ENCODE measurements at places on chromosomes 1 and 21.
A peak's percentile ranks its signal among the peaks of the same experiment; 100 is the strongest.

DNA sequence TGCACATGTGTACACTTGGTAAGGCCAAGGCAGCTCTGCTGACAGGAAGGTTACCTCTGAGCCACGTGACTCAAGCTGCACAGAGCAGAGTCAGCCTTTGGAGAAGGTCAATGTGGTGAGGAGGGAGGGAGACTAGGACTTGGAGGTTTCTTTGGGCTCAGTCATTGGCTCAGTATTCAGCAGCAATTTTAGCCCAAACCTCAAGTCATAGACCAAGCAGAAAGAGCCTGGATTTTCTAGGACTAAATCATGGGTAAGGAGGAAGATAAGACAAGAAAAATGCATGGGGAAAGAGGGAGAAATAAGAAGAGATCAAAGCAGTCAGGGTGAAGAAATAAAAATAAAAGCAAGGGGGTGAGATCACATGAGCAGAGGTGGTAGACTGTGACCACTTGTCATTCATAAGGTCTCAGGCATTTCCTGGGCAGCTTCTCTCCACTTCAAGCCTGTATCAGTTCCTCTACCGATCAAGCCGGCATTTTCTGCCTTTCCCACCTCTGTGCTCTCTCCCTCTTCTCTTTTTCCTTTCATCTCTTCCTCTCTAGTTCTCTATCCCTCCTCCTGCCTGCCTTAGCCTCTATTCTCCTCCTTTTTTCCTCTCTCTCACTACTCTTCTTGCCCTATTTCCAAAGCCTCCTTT lies 51.7 kb upstream of the DUSP10 start:
- no peak for DNase-seq

- DNase-seq: no peak
Measured at GRCh38 chr1:232090816-232091215, 464.2 kb downstream of the DISC1 start.

- DNase-seq: no peak
Measured at GRCh38 chr1:24022581-24023361, 42.6 kb upstream of the SRSF10 start.

- peak; percentile 80 for DNase-seq
Measured at GRCh38 chr1:20574686-20575540, 14.0 kb upstream of the CDA start.

GRCh38 chr1:189409774-189410173 lies 1067.9 kb downstream of the BRINP3 start:
- DNase-seq: no peak

- no peak for DNase-seq
Measured at GRCh38 chr1:28233264-28233606, 406 bp upstream of the DNAJC8 start.

- no peak for DNase-seq
Measured at GRCh38 chr1:221405146-221405545, 336.7 kb downstream of the DUSP10 start.

DNA sequence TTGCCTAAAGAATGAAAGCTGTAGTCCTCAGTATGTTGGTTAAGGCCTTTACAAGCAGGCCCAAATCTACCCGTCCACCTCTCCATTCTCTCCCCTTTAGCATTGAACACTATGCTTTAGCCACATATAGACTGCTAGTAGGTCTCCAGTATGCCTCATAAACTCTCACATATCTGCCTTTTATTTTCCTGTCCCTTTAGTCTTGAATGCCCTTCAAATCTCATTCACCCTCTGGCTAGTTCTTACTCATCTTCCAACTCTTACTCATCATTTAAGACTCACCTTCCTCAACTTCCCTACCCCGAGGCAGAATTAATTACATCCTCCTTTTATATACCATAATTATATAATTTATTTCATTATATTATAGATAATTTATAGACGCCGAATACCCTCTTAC lies 78.7 kb upstream of the TSPAN2 start:
- DNase-seq: no peak

DNA sequence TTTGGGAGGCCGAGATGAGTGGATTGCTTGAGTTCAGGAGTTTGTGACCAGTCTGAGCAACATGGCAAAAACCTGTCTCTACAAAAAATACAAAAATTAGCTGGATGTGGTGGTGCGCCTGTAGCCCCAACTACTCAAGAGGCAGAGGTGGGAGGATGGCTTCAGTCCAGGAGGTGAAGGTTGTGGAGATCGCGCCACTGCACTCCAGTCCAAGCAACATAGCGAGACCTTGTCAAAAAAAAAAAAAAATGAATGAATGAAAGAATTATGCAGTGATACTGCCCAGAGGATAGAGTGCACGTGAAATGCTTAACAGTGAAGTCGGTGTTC lies 429 bp upstream of the DPH2 start:
- no peak for DNase-seq

- DNase-seq: no peak
Measured at GRCh38 chr1:147292012-147292411, 49.5 kb downstream of the CHD1L start.

DNA sequence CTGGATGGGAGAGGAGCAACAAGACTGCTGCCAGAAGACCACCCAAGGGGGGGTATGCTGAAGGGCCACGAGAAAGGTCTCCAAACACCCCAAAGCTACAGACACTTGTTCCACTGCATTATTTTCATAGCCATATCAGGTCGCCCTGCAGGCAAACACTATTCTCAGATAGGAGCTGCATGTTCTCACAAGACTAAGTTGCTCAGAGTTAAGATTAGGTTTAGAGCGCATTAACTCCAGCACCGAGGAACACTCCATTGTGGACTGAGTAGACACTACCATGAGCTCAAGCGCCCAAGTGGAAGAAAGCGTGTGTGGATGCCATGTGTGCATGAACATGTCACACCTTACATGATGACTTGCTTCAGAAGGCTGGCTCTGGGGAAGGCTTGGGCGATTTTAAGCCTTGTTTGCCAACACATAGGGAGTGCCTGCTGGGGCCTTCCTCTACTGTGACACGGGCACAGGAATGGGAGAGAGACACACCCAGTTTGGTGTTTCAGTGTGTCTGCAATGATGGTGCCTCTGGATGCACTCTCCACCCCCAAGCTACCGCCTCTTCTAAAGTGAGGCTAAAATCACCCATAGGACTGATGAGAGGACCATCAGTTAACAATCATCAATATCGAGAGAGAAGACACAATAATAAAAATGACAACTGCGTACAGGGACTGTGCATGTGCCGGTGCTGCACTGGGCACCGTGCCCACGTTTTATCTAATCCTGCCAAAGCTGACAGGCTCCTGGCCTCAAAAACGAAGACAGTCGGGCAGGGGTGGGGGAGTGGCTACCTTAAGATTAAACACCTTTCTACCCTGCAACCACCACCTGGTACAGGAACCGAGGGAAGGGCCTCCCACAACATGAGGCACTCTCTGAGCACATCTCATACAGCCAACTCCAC lies 34.9 kb downstream of the SSBP3 start:
- DNase-seq: no peak

- no peak for DNase-seq
Measured at GRCh38 chr1:54318246-54318814, 87.9 kb downstream of the SSBP3 start.

DNA sequence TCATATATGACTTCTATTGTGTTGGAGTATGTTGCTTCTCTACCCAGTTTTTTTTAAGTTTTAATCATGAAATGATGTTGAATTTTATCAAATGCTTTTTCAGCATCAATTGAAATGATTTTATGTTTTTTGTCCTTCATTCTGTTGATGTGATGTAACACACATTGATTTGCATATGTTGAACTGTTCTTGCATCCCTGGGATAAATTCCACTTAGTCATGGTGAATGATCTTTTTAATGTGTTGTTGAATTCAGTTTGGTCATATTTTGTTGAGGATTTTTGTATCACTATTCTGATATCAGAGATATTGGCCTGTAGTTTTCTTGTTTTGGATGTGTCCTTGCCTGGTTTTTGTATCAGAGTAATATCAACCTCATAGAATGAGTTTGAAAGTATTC lies 46.6 kb upstream of the CD55 start:
- no peak for DNase-seq

- DNase-seq: no peak
Measured at GRCh38 chr1:222995236-222995580, 147.8 kb downstream of the TLR5 start.

DNA sequence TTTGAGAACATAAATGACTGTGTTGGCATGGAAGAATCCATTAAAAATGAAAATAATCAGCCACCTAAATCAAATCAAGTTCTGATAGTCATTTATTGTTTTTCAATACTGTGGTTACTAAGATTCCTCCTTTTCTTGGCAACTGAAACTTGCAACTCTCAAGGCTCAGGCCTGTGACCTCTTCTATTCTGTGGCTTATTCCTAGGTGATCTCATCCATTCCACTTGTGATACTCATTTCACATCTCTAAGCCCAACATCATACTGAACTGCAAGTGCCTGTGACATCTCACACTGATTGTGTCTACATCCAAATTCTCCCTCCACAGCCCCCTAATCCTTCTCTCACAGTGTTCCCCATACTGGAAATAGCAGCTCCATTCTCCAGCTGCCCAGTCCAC lies 4.8 kb upstream of the ST6GALNAC5 start:
- no peak for DNase-seq

- no peak for DNase-seq
Measured at GRCh38 chr1:68624233-68624632, 127.4 kb upstream of the DEPDC1 start.

DNA sequence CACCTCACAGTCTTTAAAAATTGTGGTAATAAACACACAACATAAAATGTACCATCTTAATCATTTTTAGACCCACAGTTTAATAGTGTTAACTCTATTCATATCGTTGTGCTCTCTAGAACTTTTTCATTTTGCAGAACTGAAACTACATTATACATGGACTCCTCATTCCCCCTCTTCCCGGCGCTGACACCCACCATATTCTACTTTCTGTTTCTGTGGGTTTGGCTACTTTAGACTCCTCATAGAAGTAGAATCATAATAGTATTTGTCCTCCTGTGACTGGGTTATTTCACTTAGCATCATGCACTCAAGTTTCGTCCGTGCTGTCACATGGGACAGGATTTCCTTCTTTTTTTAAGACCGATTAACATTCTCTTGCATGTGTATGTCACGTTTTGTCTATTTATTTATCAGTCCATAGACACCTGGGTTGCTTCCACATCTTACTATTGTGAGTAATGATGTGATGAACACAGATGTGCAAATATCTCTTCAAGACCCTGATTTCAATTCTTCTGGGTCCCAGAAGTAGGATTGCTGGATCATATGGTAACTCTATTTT lies 62.9 kb upstream of the TMPRSS2 start:
- DNase-seq: no peak

GRCh38 chr1:53393325-53393792 lies 65.5 kb upstream of the LRP8 start:
- DNase-seq: peak; percentile 60

DNA sequence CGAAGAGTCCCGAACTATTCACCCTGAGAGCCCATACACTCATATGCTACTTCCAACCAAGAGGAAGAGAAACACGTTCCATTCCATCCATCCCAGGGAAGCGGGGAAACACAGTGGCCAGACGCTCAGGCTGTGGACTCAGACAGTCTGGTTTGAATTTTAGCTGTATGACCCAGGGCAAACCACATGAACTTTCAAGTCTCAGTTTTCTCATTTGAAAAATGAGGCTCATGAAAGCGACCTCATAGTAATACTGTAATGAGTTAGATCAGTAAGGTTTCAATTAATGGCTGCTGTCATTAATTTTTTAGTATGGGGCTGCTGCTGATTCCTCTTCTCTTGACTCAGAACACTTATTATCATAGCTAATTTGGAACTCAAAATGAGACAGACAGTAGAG lies 1.5 kb downstream of the FCRL4 start:
- no peak for DNase-seq

- peak; percentile 49 for DNase-seq
Measured at GRCh38 chr1:31027693-31028526, 37.6 kb downstream of the PUM1 start.

DNA sequence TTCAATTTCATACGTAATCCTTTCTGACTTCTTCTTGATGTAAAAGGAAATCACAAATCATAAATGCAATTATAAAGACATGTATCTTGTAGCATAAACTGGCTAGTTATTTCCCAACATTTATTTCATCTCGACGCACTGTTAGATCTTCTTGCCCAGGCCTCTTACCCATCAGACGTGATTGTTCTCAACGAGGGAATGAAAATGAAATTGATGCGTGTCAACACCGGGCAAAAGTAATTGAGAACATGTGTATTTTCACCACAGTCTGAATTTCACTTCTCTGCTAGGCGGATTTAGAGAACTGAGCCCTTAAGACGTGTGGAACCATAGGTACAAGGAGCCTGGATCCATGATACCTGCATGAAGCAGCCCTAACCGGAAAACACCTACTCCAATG lies 519.7 kb downstream of the KCNT2 start:
- DNase-seq: no peak

- no peak for DNase-seq
Measured at GRCh38 chr1:237383791-237384190, 341.8 kb downstream of the RYR2 start.

DNA sequence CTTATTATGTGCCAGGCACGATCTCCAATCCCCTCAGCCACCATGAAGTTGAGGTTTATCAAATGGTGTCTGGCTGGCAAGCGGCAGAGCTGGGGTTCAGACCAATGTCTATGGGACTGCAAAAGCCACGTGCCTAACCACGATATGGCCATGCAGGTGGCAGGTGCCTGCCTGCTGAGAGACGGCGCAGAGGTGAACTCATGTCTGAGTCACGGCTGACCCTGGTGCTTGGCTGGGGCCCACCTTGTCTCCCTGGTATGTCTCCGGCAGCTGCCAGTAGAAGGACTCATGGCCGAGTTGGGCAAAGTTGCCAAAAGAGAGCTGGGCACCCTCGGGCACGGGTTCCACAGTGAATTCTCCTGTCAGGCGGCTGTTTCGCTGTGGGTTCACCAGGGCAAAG lies 59.9 kb downstream of the LDLRAD2 start:
- DNase-seq: no peak

- no peak for DNase-seq
Measured at GRCh38 chr1:54867717-54868057, 19.3 kb downstream of the DHCR24 start.

DNA sequence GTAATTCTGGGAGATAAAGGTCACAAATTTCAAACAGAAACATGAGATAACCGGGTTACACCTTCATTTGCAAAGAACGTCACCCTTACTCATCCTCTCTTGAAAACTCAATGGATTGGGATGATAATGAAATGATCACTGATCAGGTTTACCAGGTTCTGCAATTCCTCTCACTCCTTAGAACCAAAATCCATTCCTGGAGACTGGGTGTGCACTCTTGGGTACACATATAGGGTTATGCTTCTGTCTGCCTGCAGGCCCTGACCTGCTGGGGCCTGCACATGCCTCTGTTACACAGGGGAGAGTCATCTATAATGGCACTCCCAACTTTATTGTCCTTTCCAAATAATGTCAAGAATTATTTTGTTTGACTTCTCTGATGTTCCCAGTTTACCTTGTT lies 8.3 kb downstream of the SUSD4 start:
- no peak for DNase-seq

DNA sequence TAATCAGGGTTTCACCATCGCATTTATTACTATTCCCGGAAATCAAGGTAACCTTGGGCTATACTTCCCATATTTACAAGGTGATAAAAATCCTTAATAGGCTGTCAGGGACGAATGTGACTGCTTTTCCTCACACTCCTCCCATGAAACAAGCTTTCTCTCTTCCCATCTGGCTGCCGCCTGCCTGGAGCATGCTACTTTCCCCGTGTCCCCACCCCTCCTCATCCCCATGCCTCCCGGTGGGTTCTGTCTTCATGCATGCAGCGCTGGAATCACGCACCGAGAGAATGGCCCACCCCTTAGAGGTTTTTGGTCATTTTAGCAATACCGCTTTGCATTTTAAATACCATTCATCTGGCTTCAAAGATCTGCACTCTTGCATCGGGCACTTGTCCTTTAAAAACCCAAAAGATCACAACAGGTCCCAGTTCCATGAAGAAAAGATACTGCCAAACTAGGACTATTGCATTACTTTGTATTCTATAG lies 339.1 kb downstream of the NTNG1 start:
- DNase-seq: no peak
